SW480 (cell line): ENCODE measurements at places on chromosomes 4 and X.

DNA sequence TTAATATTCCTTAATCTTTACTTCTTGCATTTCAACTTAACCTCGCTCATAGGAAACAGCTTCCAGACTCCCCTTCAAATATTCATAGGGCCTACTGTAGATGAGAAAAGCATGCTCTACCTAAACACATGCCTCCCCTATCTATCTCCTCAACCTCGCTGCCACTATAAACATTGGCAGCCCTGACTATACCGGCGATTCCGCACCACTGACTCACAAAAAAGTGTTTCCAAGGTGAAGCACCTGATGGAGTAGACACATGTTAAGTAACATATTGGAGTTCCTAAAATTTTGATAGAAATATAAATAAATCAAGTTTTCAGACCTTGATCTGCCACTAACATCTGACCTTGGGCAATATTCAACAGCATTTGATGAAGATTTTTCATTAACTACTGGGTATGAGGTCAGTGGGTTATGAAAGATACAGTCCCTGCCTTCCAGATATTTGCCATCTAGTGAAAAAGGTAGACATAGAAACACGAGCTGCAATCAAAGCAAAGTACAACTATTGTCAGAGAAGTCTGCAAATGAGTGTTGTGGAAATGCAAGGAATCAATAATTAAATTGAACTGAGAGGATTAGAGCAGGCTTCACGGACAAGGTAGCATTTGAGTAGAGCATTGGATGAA lies 184.2 kb downstream of the MAML3 start:
- no peak for DNase-seq

DNA sequence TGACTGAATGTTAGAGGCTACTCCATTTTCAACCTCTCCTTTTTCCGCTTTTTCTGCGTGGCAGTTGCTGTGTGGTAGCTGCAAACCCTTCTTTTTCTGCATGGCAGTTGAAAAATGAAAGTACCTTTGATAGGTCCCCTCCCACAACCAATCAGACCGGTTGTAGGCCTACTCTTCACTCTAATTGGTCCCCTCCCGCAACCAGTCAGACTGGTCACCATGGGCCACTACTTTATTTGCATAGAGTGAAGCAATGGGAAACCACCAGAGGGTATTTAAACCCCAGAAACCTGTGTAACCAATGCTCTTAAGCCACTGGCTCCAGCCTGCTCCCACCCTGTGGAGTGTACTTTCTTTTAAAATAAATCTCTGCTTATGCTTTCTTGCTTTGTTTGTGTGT lies 877.8 kb downstream of the FAM133A start:
- no peak for DNase-seq

DNA sequence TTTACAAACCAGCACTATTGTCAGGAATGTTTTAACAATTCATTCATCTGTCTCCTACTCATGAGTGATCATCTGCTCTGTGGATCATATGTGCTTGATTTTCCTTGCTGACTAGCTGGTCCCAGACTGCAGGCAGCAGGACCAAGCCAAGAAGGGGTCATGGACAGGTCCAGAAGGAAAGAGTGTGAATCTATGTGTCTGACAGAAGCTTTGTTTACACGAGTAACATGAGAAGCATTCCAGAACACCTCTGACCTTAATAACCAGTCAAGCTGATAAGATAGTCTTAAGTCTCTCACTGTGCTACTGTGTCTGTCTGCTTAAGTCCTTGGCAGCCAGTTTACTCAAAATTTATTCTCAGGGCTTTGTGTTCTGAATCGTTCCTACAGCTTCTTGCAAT lies 39.0 kb downstream of the GUCY1A1 start:
- DNase-seq = no peak

DNA sequence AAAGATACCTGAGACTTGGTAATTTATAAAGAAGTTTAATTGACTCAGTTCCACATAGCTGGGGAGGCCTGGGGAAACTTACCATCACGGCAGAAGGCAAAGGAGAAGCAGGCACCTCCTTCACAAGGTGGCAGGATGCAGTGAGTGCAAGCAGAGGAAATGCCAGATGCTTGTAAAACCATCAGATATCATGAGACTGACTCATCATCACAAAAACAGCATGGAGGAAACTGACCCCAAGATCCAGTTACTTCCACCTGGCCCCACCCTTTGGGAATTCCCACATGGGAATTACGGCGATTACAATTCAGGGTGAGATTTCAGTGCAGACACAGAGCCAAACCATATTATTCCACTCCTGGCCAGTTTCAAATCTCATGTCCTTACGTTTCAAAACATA lies 514.7 kb upstream of the SPANXN1 start:
- no peak for DNase-seq

- no peak for DNase-seq
Measured at GRCh38 chr4:123408471-123409084, 12.0 kb downstream of the SPRY1 start.

GRCh38 chrX:23811108-23811651 lies 28.2 kb downstream of the SAT1 start:
- no peak for DNase-seq

- DNase-seq = no peak
Measured at GRCh38 chr4:163781726-163782125, 287.2 kb downstream of the TMA16 start.

DNA sequence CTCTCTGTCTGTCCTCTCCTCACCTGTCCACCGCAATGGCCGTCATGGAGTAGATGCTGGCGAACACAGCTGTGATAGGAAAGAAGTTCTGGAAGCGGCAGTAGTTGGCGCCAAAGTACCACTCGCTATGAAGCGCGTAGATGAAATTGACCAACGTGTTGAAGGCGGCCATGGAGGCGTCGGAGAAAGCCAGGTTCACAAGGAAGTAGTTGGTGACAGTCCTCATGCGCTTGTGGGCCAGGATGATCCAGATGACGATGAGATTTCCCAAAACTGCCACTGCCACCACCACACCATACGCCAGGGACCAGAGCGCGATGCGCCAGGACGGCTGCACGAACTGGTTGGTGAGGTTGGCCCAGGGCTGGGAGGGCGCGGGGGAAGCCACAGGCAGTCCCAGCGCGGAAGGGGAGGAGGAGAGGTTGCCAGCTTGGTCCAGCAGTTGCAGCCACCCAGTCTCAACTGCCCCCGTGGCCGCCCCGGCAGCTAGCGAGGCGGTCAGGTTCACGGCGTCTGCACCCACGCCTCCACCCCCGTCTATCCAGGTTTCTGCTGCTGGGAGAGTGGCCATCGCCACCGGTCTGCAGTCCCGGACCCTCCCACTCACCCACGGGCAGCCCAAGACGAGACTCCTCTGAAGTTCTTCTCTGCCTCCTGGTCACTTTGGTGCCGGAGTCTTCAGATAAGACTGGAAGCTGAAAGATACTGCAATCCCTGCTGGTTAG lies 518 bp downstream of the TACR3 start:
- no peak for DNase-seq

DNA sequence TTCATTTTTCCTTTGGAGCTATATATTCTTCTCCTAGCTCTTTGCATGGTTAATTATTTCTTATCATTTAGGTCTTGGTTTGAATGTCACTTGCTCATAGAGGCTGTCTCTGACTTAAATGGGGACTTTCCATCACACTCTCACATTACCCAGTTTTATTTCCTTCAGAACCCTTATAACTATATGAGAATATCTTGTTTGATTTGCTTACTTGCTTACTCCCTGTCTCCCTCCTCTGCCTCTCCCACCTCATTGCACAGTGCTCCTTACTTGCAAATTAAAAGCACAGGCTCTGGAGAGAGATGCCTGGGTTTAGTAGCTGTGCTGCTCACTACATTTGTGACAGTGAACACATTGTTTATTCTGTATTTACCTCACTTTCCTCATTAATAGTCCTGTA lies 174.6 kb downstream of the SOWAHB start:
- peak; percentile 61 for DNase-seq

DNA sequence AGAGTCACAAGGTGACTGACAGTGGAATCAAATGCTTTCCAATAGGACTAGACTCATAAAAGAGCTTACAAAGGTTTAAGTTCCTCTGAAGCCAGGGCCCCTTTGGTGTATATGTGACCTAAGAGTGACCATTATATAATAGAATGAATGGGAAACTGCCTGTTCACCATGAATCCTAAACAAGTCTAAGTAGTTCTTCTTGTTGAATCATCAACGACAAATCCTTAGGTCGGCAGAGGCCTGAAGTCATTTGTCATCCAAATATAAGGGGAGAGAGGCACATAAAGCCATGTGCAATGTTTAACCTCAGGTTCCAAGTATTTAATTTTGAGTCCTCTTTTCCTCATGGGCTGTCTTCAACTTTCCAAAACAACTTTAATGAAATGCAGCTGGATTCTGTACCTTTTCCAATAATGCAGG lies 122.4 kb downstream of the RASL11B start:
- no peak for DNase-seq

DNA sequence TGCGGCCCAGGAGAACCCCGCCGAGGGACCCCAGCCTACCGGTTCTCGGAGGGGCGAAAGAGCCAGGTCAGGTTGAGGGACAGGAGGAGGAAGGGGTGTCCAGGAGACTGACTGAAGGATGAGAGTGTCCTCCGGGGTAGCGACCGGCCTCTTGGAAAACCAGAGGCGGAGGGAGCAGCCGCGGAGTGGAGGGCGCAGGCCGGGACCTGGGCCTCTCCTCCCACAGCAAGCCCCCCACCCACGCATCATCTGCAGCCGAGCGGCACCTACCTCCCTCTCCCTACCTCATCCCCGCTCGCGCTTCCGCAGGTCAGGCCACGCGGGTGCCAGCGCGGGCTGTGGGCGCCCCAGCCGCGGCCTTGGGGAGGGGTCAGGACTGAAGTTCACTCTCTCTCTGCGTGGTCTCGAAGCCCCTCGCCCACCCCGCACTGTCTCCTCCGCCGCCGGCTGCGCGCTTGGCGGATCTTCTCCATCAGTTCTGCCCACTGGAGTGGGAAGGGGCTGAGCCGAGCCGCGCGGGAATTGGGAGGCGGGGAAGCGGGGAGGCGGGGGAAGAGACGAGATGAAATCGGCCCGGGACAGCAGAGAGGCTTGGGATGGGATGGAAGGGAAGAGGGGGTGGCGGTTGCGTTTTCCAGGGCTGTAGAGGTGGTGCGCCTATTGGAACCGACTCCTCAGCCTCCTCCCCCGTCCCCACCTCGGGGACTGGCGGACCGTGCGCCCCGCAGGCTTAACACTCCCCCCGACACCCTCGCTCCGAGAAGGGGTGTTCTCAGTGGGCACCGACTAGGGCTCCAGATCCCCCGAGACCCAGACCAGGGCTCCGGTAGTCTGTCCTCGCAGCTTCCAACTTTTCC lies 1.8 kb downstream of the NLGN4X start:
- DNase-seq = no peak

DNA sequence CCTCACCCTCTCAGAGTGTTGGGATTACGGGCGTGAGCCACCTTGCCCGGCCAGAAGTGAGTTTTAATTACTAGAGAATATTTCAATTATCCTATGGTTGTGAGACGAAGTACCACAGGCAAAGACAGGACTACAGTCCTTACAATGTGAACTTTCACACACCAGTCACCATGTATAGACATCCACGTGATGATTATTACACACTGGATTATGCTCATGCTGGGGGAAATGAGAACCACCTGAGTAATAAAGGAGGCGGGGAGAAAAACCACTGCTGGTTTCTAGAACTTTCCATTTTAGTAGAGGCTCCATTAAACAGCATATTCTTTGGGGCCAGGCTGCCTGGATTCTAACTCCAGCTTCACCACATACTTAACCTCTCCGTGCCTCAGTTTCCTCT lies 42.5 kb upstream of the TLR2 start:
- DNase-seq = no peak

- no peak for DNase-seq
Measured at GRCh38 chrX:34557733-34558132, 99.4 kb downstream of the TMEM47 start.

GRCh38 chr4:38987491-38987890 lies 44.7 kb downstream of the TMEM156 start:
- no peak for DNase-seq

- DNase-seq = no peak
Measured at GRCh38 chrX:2434270-2435163, 66.3 kb downstream of the DHRSX start.

- DNase-seq = no peak
Measured at GRCh38 chrX:2647627-2648026, 43.5 kb upstream of the CD99 start.

GRCh38 chr4:89136525-89136924 lies 25.2 kb downstream of the TIGD2 start:
- no peak for DNase-seq

GRCh38 chr4:30538794-30539193 lies 181.4 kb upstream of the PCDH7 start:
- DNase-seq = no peak

GRCh38 chr4:123976285-123976684 lies 579.7 kb downstream of the SPRY1 start:
- DNase-seq = no peak

- peak; percentile 24 for DNase-seq
Measured at GRCh38 chrX:47690175-47690574, 31.2 kb upstream of the UXT start.

- no peak for DNase-seq
Measured at GRCh38 chr4:25007598-25007997, 23.1 kb downstream of the LGI2 start.

GRCh38 chrX:50403903-50404302 lies 66.7 kb downstream of the DGKK start:
- DNase-seq = no peak

GRCh38 chr4:2040391-2041238 lies 18.5 kb upstream of the NAT8L start:
- DNase-seq = no peak

GRCh38 chr4:5750946-5751665 lies 40.1 kb downstream of the EVC start:
- no peak for DNase-seq

- DNase-seq = no peak
Measured at GRCh38 chr4:40842318-40842717, 92.6 kb downstream of the NSUN7 start.

DNA sequence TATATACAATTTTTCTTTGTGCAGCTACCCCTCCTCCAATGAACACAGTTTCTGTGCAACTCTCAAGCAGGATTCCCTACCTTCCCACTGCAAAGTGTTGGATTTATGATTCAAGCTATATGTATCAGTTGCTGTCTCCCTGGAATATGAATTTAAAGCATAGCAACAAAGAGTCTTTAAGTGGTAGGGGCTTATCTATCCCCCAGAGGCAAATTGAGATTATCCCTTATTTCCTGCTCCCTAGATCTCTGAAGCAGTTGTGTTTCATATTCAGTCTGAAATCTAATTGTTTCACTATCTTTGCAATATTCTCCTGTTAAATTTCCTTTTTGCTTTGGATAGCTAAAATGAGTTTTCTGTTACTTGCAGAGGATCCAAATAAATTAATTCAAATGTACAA lies 263.0 kb downstream of the IQCM start:
- DNase-seq = no peak

DNA sequence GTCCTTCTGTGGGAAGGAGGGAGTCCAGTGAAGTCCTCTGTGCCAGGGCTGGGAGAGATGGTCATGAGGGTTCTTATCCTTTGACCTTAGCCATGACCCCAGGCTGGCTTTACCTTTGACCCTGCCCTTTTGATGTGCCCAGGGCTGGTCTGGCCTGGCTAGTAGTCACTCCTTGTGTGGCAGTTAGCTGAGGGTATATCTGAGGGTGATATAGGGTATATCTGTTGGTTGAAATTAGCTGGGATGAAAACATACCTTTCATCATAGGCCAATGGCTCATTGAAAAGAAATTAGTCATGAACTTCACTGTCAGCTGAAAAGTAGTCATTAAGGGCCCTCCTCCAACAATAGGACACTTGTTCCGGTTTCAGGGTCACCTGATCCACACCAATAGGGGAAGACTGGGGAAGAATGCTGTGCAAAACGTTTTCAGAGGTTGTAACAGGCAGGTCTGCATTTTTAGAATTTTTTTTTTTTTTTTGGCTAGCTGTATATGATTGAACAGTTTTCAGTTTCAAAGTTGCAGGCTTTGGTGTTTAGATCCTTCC lies 74.6 kb upstream of the STOX2 start:
- DNase-seq = peak; percentile 32
